ENCODE measurements at places on chromosomes 1 and 21.

GRCh38 chr21:29726044-29726443 lies 213.8 kb downstream of the GRIK1 start:
- no peak for DNase-seq

DNA sequence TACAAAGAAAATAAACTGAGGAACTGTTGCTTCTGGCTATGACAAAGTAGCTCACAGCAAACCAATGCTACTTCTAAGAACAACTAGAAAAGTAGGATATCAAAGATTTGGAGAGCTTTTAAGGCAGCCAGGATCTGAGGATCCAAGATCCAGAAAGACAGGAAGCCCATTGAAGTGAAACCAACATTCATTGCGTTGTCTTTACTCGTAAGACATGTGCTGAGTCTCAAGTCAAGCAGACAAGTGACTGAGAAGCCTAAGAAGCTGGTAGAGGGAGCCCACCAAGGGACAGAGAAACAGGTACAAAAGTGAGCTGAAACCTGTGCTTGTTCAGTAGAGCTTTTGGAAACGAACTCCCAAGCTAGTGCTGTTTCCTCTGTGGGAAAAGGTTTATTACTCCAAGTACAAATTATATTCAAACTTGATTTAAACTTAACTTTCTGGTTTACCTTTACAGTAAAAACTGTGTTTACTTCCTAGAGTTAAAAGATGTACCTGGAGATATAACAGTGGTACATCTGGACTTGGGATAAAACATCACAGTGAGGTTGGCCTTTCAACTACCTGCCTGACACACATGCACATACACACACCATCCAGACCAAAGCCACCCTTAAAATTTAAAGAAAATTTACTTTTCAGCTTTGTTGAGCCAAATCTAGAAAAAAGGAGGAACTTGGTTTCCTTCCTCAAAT lies 41.2 kb downstream of the NME7 start:
- no peak for DNase-seq

DNA sequence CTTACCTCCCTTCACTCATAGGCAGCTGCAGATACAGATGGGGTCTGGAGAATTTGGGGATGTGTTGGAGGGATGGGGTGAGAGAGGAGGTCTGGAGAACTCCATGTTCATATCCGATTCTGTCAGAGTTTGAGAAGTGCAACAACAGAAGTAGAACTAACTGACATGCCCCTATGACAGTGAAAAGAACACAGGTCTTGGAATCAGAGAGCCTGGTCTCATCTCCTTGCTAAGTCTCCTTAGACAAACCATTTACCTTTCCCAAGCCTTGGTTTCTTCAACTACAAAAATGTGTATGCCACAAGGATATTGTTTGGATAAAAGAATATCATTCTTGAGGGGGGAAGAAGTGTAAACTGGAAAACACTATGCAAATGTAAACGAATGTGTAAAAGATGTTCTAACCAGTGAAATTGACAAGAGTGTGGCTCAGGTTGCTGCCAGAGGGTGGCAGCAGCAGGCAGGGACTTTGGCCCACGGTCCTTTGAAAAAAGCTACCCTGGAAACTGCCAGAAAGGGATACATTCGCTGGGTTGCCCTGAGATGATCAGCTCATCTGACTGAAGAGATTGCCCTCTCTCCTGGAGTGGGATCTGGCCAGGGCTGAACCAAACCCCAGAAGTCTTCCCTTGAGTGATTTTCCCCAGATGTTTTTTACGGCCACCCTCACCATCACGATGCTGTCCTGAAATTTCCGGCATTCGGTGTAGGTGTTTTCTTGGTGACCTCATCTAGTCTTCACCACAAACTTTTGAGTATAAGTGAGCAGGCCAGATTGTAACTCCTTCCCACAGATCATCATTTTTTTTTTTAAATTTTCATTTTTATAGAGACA lies 17.0 kb upstream of the CD2 start:
- DNase-seq, result peak; percentile 77

- no peak for DNase-seq
Measured at GRCh38 chr1:152495066-152495675, 15.4 kb upstream of the LCE5A start.

GRCh38 chr21:44765231-44766013 lies 36.2 kb downstream of the UBE2G2 start:
- no peak for DNase-seq

- DNase-seq, result no peak
Measured at GRCh38 chr1:15214527-15214926, 32.5 kb upstream of the FHAD1 start.

GRCh38 chr1:187654635-187655034 lies 825.9 kb downstream of the PLA2G4A start:
- DNase-seq, result no peak

DNA sequence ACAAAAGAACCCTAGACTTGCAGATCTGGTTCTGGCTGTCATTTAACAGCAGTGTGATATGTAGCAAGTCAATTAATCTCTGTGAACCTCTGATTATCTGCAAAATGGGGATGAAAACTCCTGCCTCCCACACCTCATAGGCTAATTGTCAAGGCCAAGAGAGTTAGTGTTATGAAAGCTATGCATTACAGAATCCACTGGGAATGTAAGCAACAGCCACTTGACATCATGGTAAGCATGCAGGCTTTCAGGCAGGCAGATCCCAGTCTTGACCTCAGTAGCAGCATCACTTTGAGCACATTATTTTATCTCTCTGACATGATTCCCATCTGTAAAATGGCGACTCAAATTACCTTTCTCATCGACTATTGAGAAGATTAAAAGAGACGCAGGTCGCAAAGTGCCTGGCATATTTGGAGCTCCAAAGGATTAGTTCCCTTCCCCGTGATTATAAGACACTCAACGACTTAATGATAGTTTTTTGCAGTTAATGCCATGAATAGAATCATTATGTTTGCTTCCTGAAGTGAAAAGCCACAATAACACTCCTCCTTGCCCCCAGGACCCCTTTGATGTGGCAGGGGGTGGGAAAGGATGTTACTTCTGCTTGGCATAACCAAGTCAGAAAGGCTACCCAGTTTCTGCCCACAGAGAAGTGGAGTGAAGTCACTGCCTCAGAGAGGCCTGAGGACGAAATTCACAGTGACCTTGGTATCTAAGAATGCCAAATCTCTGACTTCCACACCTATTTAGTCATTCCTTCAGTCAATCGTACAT lies 273.0 kb upstream of the NFIA start:
- DNase-seq, result no peak

- no peak for DNase-seq
Measured at GRCh38 chr1:24297187-24297851, 21.8 kb upstream of the GRHL3 start.

GRCh38 chr1:157132111-157132510 lies 6.1 kb downstream of the ETV3 start:
- DNase-seq, result no peak

DNA sequence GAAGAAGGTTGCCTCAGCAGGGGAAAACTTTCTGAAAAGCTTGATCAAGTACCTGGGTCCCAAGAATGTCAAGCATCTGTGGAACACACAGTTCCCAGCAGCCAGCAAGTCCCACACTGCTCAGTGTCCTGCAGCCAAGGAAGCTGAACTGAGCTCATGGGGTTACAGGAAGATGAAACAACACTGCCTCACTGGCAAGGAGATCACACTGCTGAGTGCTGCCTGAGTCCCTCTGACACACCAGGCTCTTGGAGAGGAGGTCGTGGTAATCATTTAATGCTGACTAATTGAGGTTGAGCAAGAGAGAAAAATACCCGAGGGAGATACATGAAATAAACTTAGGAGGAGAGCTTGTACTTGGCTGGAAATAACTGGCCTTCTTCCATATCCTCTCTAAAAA lies 75.2 kb downstream of the MPZL1 start:
- peak; percentile 77 for DNase-seq

DNA sequence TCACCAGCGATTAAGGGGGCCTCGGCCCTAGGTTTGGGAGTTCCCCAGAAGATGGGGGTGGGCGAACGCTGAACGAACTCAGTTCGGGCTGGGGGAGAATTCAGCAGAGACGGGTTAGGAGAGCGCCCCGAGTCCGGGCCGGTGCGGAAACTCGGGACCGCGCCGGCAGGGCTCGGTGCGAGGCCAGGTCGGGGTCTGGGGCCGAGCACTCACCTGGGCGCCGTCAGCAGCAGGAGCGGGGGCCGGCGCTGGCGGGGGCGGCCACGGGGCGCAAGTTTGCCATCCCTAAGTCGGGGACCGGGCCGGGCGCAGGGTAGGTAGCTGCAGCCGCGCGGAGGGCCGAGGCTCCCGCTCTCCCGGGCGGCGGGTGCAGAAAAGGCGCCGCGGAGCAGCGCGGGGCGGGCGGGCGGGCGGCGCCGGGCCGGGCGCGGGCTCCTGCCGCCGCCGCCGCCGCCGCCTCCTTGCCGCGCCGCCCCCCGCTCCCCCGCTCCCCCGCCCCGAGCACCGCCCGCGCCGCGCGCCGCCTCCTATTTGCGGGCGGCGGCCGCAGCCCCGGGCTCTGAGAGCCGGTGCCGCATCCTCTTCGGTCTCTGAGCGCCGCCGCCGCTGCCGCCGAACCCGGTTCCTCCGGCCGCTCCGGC lies 349 bp downstream of the ADGRB2 start:
- no peak for DNase-seq

GRCh38 chr1:207804721-207805468 lies 53.0 kb downstream of the CD46 start:
- DNase-seq, result no peak

DNA sequence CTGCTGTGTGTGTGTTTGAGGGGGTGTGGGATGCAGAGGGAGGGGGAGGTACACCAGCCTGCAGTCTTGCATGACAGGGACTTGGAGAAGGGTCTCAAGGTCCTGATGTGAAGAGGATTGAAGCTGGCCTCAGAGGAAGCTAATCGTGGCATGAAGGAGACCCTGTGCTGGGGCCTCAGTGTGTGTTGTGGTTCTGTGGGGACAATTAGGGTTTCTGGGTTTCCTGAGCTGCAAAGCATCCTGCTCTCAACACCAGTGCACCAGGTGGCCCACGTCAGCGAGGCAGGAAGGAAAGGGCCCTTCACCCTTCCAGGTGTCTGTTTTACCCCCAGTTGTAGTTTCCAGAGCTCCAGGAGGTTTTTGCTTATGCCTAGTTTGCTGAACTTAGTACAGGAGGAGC lies 52.8 kb downstream of the TENT5C start:
- no peak for DNase-seq

DNA sequence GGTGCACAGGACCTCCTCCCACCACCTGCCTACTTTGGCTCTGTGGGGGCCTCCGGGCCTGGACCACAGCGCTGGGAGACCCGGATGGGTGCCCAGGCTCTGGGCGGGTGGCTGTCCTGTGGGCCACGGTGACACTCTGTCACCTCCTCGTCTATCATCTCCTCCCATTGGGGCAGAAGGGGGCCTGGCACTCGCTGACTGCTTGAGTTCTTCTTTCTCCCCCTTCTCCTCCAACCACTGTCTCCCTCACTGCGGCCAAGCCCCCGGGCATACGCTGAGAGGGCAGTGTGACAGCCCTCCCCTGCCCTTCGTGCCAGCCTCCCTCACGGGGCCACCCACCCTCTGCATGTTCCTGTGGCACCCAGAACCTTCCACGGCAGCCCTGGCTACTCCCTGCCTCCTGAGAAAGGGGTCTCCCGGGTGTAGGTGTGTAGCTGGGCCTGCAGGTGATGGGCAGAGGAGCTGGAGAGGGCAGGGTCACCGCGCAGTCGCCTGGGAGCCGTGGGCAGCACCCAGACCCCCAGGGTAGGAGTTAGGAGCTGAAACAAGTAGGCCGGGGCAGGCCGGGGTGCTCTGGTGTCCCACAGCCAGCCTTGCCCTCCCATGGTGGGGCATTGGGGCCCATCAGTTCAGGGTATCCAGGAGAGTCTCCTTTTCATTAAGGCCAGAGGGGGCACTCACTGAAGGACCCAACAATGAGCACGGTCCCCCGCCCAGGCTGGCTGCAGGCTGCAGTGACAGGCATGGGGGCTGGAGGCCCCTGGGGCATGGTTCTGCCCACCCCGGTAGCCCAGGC lies 9.2 kb upstream of the ARF1 start:
- DNase-seq, result no peak

GRCh38 chr1:55159571-55159970 lies 55.6 kb downstream of the USP24 start:
- DNase-seq, result no peak

GRCh38 chr1:2141025-2141424 lies 53.5 kb downstream of the FAAP20 start:
- no peak for DNase-seq

DNA sequence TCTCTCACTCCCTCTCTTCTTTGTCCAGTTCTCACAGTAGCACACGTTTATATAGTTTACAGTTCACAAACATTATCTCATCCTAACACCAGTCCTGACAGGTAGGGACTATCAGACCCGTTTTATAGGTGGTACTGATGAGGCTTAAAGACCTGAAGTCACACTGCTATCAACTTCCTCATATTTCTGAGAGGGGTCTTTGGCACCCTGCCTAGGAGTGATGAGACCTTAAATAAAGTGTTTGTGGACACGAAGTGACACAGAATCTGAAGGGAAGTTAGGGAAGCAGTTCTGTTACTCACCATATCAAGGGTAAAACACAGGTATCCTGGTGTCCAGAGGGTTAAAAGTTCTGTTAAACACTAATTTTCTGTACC lies 590 bp upstream of the TACSTD2 start:
- no peak for DNase-seq

DNA sequence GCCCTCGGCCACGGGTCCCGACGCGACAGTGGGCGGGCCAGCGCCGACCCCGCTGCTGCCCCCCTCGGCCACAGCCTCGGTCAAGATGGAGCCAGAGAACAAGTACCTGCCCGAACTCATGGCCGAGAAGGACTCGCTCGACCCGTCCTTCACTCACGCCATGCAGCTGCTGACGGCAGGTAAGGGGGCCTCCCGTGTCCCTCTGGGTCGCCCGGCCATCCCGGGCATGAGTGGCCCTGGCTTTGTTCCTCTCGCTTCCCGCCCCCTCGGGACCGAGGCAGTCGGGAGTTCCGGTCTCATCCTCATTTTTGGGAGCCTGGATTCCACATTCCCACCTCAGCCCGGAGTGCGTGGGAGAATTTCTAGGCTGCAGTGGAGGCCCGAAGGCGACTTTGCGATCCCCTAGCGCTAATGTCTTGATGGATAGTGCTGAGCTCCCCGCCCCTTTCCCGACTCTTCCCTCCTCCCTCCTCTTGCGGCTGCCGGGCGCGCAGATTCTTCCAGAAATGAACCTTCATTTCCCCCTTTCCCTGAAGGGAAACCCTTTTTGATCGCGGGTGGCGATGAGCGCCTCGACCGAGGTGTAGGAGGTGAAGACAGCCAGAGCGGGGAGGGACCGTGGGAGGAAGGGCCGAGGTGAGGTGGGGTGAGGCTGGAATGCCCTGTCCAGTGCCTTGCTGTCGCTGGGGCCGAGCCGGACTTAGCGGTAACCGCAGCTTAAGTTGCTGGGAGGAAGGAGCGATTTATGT lies 705 bp downstream of the KHDRBS1 start:
- peak; percentile 60 for DNase-seq

Data from Ammon's horn (tissue), 1 donor.